ENCODE measurements at places on chromosomes 6 and 20. TPM values are rescaled to one million over a fixed set of nuclear protein-coding genes. Genes with fewer than 3 reads are reported as not detected.

Gene PAX1
- not detected for total RNA-seq

- no peak overlapping the region for H3K4me3 ChIP-seq
- H3K36me3 ChIP-seq = no peaks in the 10 kb centered on the region
- no peaks in the 10 kb centered on the region for H3K4me1 ChIP-seq
These were observed 99.8 kb upstream of the FOXA2 start for GRCh38 chr20:22684072-22684762.

DNA sequence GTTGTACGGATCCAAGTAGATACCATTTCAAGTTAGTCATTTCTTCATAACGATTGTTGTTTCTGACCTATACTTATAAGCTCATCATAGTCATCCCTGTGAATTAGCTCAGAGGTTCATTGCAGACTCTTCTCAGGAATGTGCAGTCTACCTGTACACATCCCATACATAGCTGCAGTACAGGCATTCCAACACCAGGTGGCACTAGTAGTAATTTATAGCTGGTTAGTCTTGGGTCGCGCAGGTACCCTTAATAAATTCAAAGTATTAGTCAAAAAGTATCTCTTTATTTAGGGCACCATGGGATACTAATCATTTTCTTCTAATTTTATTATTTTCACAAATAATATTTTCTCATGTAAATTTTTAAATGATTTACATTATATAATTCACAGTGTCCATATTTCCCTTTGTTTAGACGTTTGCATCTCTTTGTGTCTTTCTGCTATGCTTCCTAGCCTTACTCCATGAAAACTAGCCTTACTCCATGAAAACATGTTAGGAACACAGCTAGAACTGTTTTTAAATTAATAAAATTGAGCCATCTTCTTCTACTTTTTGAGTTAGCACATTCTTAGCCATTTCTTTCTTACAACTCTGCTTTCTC, 128.6 kb upstream of the FAM83B start:
- no peak overlapping the region for H3K27ac ChIP-seq
- DNase-seq = no peak
- H3K27me3 ChIP-seq = no peaks in the 10 kb centered on the region
- H3K36me3 ChIP-seq = no peaks in the 10 kb centered on the region
- H3K4me3 ChIP-seq = no peak overlapping the region
- no peaks in the 10 kb centered on the region for H3K4me1 ChIP-seq

- peaks cover 27% of the 10 kb centered on the region for H3K36me3 ChIP-seq
- H3K27me3 ChIP-seq = no peaks in the 10 kb centered on the region
These were observed 95.9 kb downstream of the FAM120B start for GRCh38 chr6:170402318-170403040.

Measured in esophagus muscularis mucosa (tissue), 4 donors.